NCI-H1417 (cell line): ENCODE measurements at places on chromosomes 5 and 9.

DNA sequence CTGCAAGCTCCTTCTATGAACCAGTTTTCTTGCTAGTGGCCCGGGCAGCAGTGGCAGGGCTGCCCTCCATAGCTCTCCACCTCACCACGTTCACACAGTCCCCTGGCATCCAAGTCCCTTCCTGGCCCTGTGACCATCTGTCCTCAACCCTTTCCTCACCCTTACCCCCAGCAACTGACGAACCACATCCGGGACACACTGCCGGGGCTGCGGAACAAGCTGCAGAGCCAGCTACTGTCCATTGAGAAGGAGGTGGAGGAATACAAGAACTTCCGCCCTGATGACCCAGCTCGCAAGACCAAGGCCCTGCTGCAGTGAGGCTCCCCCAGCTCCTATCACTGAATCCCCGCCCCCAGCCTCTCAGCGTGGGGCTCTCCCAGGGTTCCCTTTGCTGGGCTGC is 18.8 kb downstream of the DNM1 start:
- DNase-seq, result no peak

DNA sequence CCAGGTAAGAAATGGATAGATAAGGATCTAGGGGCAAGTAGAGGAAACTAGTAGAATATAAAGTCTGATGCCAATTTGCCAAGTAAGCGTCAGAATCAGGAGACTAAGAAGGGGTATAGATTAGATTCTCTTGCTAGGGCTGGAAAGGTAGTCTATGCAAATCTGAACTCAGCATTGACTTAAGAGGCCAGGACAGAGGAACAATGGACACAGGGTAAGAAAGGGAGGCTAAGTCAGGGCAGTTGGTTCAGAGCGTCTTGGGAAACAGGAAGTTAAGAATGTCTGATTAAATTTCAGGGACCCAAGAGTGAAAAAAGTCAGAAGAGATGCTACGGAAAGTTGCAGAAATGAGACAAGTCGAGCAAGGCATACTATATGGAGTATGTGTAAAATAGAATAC is 263.2 kb upstream of the HAPLN1 start:
- DNase-seq, result no peak

DNA sequence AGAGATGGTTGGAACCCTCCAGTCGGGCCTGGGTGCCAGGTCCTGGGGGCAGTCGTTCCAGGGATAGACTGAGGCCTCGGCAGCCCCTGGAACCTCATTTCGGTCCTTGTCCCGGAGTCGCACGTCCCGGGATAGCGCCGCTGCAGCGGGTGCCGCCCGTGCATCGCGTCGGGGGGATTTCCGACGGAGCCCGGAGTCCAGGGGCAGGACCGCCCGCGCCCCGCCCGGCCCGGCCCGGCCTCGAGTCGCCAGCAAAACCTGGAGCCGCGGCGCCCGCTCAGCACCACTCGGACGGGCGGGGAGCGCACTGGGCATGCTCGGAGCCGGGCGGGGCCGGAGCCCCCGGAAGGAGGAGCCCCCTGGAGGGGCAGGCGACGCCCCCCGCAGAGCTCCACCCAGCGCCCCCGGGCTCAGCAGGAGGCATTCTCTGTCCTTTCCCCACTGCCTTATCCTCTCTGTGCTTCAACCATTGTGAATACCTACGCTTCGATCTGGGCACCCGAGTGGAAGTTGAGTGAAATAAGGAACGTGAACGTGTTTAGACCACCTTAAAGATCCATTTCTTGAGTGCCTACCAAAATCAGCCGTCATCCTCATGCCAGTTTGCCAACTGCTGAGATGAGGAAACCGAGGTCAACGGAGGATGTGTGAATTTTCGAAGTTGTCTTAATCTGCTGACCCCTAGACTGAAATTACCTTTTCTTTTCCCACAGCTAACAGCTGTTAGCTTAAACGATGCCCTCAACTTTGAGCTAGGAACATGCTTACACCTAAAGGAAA is 1.7 kb upstream of the PTPN3 start:
- no peak for DNase-seq

DNA sequence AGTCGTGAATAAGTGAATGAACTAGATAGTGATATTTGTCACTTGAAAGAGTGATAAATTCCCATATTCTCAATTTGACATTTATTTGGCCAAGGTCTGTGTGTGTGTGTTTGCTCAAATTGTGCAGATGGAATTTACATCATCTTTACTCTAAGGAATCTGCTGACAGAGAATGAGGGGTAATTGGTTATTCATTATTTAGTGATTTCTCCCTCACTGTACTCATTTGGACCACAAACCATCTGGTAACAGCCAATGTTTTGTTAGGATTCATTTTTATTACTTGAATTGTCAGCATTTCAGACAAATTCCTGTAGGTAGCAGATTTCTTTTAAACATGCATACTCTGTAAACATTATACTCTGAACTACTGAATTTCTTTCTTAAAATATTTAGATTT is 15.6 kb downstream of the VCAN start:
- DNase-seq, result no peak

DNA sequence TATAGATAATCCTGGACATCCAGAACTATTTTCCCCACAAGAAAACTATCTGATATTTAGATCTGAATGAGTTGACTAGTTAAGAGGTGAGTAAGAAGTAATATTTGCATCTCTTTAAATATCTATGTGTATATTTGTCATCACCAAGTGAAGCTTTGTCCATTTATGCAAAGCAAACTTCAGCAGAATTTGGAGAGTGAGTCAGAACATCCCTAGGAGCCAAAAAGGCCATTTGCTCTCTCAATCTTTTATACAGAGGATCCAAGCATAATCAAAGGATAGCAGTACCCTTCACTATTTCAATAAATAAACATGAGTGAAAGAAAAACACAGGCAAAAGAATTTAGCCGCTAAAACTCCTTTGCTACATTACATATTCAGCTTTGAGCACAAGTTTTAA is 454.4 kb downstream of the NR2F1-AS1 start:
- DNase-seq, result no peak
